ENCODE measurements at places on chromosomes 3 and 15.

DNA sequence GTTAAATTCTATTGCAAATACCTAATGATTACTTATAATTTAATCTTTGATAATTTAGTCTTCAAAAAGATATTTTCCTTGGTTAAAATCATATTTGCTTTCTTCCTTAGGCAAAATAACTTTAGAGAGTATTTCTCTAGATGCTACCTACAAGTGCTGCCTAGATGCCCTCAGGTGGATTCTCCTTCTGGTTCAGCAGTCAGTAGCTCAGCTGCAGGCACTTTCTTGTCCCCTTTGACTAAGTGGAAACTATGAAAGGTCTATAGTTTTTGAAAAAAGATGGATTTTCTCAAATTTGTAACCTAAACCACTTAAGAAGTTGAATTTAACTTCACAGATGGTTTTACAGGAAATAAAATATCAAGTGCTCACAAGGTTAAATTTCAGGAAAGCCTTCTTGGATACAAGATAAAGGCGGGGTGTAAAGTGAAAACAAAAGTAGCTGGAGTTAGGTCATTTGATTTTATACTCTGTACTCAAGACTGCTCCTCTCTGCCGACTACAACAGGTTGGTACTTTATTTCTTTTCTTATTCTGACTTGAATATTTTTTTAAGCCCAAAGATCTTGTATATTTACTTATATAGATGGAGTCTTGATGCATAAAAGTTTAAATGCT is at the start of gene ACKR4:
ACKR4 (plus strand) TSS at position 455 of the 618 bp plus-strand sequence. CDS start 3,128 bp downstream, outside the sequence.
- no peak for DNase-seq

DNA sequence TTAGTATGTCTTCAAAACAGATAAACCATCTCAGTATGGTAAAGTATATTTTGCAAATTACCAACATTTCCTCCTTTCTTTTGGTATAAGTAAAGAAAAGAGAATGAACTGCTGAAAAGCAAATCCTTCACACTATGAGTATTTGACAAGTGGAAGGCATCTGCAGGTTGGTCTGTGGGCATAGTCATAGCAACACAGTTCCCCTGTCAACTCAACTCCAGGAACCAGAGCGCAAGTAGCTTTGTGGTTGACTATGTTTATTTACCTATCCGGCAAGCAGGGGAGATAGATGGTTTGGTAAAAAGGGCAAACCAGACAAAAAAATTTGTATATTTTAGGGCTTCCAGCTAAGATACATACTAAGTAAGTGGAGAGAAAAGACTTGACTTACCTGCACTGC is 88.3 kb upstream of the PPIB start:
- no peak for DNase-seq

DNA sequence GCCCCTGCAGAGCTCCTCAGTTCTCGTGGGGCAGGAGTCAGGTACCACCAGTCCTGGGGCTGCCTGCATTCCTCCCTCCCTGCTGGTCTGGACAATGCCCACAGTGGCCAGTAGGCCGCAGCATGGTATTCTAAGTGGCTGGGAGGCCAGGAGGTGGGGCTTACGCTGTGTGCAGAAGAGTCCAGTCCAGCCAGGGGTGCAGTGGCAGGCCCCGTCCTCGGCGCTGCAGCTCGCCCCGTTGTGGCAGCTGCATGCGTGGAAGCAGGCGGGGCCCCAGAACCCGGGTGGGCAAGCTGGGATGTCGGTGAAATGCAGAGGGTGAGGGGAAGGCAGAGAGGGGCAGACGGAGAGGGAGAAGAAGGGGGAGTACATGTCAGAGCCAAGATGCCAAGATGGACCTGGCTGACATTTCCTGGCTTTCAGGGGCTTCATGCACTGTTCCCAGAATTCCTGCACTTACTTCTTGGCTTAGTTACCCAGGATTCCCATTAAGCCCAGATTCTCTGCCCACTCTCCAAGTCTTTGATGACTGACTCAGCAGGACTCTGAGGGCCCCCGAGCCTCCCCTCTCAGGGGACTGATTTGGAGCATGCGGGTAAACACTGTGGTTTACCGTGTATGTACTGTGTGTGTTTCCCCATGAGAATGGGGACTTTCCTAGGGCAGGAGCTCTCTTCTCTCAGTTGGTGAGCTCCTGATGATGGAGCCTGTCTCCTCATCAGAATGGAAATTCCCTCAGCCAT is 47.5 kb downstream of the RAB11A start:
- DNase-seq = peak; percentile 56

GRCh38 chr15:48052946-48053345 is 67.8 kb upstream of the SLC24A5 start:
- no peak for DNase-seq

- no peak for DNase-seq
Observed at GRCh38 chr15:46301291-46301690, 666.5 kb downstream of the SQOR start.

- DNase-seq = no peak
Observed at GRCh38 chr15:95988574-95988887, 342.0 kb upstream of the NR2F2 start.

DNA sequence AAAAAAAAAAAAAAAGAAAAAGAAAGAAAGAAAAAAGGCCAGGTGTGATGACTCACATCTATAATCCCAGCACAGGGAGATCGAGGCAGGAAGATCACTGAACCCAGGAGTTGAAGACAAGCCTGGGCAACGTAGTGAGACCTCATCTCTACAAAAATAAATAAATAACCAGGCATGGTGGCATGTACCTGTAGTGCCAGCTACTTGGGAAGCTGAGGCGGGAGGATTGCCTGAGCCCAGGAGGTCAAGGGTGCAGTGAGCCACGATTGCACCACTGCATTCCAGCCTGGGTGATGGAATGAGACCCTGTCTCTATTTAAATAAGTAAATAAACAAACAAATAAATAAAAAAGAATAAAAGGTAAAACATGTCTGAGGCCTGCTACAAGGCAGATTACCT is 39.3 kb upstream of the LACTB start:
- DNase-seq = no peak

DNA sequence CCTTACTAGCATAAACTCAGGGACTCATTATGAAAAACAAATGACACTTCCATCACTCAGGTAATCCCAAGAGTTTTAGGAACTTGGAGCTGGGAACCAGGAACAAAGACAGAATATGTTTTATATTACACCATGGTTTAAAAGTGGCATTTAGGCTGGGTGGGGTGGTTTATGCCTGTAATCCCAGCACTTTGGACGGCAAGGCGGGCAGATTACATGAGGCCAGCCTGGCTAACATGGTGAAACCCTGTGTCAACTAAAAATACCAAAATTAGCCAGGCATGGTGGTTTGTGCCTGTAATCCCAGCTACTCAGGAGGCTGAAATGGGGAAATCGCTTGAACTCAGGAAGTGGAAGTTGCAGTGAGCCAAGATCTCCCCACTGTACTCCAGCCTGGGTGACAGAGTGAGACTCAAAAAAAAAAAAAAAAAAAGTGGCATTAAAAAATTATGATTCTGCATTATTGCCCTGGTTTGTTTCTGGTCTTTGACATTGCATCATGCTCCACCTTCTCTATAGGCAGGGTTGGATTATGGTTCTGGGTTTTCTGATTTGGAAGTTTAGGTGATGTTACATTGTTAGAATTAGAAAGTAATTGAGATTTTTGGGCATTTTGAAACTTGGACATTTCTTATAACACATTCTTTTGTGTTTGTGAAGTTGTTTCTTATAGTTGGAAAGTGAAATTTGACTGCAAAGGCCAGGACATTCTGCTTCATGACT is 19.0 kb downstream of the SQOR start:
- DNase-seq = no peak

DNA sequence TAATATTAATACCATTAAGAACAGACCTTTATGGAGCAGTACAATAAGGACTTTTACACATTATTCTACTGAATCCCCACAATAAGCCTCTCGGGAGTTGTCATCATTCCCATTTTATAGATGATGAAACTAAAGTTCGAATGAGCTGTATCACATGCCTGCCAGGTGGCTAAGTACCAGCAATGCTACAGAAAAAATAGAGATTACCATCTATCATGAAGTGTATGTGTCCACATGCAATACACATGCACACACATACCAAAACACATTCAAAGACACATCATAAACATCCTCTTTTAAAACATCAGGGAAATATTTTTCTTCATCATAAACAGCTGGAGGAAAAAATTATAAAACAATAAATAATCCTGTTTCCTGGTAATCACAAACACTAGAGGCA is 136.6 kb downstream of the SUCLG2 start:
- DNase-seq = no peak

DNA sequence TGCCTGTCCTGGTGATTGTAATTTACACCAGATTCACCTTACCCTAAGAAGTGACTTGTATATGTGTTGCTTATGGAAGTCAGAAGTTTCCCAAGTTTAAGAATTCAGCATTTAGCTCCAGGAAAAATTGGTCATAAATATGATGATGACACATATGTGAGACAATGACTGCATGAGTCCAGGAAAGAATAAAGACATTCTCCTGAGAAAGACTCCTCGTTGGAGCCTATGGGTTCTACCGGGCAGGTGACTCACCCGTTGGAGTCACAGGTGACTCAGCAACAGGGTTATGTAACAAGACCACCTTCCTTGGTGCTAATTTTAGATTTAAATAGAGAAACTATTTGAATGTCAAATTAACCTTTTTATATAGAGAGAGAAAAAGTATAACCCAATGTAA is 662.4 kb downstream of the FHIT start:
- no peak for DNase-seq

DNA sequence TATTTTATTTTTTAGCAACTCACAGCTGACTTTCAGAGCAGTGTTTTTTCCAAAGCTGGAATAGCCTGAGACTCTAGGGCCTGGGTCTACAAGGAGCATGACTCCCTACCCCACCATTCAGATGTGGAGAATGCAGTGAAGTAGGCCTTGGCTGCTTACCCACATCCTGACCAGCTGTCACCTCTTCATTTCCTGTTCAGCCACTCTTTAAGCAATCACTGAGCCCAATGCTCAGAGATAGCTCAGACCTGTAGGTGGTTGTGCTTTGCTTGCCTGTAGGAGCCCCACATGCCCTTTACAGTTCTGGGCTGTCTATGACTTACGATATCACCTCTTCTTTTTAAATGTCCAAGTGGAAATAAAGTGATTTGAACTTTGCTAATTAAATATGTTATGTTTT is 148.1 kb downstream of the NEK11 start:
- no peak for DNase-seq

DNA sequence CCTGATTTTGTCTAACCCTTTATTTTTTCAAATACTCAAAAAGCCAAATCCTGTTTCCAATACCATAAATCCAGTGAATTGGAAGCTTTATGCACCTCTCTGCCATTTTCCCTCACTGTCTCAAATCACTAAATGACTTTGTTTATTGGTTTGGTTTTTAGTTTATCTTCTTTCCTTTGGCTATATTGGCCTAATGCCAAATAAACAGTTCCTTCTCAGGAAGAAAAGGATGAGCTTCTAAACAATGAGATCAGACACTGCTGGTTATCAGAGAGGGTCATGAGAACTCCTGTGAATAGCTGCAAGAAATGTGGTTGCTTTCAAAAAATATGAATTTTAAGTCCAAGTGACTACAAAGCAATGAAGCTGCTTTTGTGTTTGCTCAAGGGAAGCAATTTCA is 359.9 kb downstream of the MECOM start:
- no peak for DNase-seq

DNA sequence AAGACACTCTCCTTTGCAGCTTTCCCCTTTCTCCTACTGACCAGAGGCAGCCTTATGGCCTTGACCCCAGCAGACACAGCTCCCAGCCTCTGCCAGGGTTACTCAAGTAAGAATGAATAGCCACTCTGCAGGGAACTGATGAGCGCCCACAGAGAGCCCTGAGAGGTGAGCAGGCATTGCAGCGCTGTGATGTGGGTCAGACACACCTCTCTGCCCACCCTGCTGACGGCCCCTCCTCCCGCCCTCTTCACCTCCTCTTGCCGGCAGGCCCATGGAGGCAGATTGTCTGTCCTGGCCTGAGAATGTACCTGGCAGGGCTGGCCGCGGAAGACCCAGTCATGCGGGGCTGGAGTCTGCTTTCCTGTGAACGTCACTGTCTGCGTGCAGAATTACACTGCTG is 512.6 kb upstream of the PPP2R3A start:
- no peak for DNase-seq

GRCh38 chr3:61343543-61343942 is 92.3 kb upstream of the FHIT start:
- DNase-seq = no peak

DNA sequence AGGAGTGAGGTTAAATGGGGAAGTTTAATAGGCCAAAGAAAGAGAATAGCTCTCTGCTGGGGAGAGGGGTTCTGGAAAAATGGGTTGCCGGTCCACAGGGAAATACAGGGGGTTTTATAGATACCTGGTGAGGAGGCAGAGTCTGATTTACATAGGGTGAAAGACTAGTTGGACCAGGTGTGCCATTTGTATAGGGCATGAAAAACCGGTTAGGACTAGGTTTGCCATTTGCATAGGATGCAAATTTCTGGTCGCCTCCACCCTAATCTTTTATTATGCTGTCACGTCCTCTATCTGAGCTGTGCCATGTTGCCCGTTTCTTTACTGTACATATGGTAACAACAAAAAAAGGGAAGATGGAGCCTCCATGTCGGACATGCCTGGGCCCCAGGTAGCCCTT is 960.1 kb downstream of the FHIT start:
- DNase-seq = no peak

GRCh38 chr15:101189409-101190091 is 62.3 kb downstream of the CHSY1 start:
- no peak for DNase-seq

- DNase-seq = no peak
Observed at GRCh38 chr15:64163659-64164362, 989 bp upstream of the PPIB start.

DNA sequence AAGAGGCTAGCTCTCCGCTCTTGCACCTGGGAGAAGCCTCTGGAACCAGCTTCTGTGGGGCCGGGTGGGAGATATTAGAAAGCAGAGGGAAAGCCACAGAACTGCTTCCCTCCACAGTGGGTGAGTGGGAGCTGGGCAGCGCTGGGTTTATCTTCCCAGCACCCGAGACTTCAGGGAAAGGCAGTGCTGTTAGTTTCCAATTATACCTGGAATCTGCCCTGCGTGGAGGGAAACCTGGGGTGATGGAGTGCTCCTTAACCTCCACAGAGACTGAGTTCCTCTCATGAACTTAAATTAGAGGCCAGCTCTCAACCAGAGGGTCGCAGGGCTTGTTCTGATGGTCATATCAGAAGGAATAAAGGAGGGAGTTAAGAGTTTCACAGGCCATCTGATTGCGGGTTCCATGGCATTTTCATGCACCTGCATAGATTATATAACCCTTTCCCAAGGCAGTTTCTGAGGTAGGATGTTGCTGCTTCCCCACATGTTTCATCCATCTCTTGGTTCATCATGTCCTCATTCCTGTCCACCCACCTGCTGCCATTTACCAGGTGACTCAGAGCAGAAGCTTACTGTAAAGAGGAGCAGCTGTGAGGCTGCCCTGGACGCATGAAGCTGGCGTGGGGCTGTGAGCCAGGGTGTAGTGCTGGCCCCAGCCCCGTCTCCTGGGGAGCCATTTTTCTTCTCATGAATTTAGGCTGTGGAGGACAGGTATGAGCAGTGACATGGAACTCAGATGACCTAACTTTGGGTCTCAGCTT is 42.5 kb downstream of the CA12 start:
- no peak for DNase-seq

GRCh38 chr15:42102646-42103235 is 8.4 kb upstream of the PLA2G4D start:
- DNase-seq = no peak

GRCh38 chr15:28098360-28098765 is 752 bp downstream of the OCA2 start:
- DNase-seq = no peak
